Fibroblast of skin of left biceps (primary cell): ENCODE measurements at places on chromosomes 11 and 22.

DNA sequence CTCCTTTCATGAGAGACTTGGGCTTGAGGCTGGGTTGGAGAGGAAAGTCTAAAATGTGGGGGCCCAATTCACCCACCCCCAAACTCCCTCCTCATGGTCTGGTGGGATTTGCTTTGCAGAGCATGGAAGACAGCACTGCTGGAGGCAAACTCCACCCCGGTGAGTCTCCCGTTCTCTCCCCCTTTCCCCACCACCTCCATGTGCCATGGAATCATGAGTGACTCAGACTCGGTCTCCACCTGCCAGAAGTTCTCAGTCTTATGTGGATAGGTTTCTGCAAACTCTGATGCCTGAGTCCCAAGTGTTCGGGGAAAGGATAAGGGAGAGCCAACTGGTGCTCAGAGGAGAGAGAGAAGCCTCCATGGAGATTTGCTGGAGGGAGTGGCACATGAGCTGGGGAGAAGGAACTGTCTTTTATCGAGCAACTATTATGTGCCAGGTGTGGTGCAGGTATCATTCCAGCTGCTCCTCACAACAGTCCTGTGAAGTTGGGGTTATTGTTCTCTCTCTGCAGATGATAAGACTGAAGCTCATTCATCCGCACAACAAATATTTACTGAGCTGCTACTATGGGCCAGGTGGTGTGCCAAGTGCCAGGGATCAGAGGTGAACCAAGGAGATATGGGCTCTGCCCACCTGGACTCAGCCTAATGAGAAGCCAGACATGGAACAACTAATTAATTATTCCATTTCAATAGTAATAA is 6.6 kb downstream of the PLEKHB1 start:
- DNase-seq: no peak

- no peak for DNase-seq
These were observed 17.8 kb downstream of the SPATA19 start for GRCh38 chr11:133827556-133827955.

DNA sequence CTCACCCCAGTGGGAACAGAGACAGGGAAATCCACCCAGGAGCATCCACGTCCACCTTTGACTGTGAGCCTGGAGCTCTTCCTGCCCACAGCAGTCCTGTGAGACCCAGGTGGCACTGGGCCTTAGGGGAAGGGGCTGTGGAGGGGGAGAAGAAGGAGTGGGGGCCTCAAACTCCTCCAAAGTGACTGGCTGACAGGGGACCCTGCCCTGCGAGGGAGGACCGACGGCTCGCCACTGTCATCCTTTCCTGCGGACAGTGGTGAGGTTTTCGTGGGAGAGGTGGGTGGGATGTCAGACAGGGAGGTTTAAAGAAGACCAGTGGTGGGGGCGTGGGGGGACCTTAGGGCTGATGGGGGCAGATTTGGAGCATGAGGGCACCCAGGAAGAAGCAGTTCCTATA is 92.5 kb upstream of the LMO1 start:
- no peak for DNase-seq

DNA sequence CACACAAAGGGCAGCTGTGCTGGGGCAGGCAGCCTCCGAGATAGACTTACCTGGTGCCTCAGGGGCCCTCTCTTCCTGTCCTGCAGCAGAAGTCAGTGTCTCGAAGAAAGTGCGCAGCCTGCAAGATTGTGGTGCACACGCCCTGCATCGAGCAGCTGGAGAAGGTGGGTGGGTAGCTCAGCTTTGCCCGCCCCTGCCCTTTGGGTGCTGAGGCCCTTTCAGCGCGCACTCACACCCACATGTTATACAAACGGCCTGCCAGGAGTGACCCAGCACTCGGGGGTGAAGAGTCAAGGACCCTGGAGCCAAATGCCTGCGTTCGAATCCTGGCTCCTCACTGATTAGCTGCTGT is 13.6 kb upstream of the MDK start:
- no peak for DNase-seq

DNA sequence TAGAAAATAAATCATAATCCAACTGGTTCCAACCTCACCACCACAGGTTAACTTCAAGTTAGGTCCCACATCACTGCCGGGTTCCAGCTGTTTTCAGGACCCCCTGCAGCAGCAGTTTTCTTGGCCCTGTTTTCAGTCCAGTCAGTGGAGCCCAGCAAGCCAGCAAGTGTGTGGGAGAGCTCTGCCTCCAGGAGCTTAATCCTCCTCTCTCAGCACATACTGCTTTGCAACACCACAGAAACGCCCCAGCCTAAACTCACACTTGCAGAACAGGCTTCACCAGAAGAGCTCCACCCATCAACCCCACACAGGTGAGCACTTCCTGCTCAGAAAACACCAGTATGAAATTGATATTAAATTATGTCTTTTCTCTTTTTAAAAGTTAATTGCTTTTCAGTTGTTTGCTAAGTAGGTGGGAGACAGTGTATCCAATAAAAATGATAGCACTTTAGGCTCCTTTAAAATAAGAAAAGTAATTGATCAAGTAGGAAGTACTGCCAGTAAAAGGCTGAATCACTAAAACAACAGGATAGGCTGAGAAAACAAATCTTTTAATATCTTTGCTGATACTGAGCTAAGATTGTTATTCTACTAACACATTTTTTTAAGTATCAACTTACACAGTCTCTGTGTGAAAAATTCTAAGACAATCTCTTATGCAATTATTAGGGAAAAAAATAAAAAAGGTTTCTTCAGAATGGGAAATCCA is 81.5 kb upstream of the TP53AIP1 start:
- no peak for DNase-seq

GRCh38 chr11:131645237-131645636 is 274.8 kb downstream of the NTM start:
- DNase-seq: no peak

DNA sequence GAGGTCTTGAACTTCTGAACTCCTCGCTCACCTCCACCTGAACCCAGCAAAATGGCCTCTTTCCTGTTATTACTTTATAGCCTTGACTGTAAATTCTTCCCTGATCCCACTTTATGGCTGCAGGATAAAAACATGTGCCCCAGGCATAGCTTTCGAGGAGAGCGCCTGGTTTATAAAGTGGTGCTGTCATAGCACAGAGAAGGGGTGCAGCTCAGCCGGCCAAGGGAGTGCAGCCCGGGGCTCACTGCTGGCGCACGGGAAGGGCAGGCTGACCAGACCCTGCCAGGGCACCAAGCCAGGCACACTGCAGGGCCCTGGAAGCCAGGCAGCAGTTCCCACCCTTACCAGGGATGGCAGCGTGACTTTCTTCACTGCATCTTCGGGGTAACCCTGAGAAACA is 50.9 kb downstream of the ISX start:
- no peak for DNase-seq

DNA sequence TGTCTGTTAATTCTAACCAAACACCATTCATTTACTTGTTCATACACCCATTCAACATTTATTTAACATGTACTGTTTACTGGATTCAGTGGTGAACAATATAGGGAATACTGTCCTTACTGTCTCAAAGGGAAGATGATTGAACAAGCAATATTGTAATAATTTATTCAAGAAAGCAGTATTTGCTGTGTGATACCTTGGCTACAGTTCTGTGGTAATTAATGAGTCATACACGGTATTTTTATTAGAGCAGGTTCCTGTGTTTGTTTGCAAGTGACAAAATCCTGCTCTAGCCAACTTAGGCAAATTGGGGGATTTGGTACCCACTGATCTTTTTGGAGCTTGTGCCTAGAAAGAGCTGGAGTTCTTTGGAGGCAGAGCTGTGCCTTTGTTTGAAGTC is 15.7 kb downstream of the PIH1D2 start:
- DNase-seq: no peak

DNA sequence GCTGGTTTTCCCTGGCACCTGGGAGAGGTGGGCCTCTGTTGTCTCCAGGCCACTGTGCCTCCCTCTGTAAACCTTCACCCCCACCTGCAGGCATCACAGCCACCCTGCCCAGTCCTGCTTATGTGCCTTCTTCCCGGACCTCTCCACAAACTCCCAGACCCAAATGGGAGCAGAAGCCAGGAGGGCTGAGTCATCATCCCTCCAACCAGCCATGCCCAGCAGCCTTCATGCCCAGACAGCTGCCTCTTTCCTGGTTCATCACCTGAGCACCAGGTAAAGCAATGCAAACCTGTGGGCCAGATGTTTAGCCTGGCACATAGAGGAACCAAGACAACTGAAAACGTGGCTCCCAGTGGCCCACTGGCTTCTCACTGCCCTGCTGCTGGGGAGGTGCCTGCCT is 2.1 kb upstream of the TMPRSS4 start:
- DNase-seq: no peak

GRCh38 chr11:75767228-75767572 is 1.4 kb upstream of the DGAT2 start:
- DNase-seq: no peak
